A549 (cell line): ENCODE measurements at places on chromosomes 6 and 20. TPM values are rescaled to one million over a fixed set of nuclear protein-coding genes. Genes with fewer than 3 reads are reported as not detected.

Gene C20orf144
- 0.09 to 0.12 TPM (median 0.12 TPM) in 3 replicates for polyA plus RNA-seq

Gene HLA-F
- 3.1 to 4.5 TPM (median 3.3 TPM) in 3 replicates for polyA plus RNA-seq

Gene MLIP
- not detected in 3 replicates for polyA plus RNA-seq

Gene ZC3H12D
- 0.04 to 0.05 TPM (median 0.04 TPM) in 3 replicates for polyA plus RNA-seq

Gene SPINT4
- polyA plus RNA-seq = not detected in 3 replicates

Gene TMEM217
- polyA plus RNA-seq = 0.59 to 1.2 TPM (median 0.93 TPM) in 3 replicates

Gene CST7
- not detected in 3 replicates for polyA plus RNA-seq

Gene KIAA1755
- polyA plus RNA-seq = 0.13 to 0.25 TPM (median 0.21 TPM) in 3 replicates

Gene NEURL2
- 1.4 to 1.6 TPM (median 1.4 TPM) in 3 replicates for polyA plus RNA-seq

Gene SLC35F1
- 0.01 to 0.03 TPM in 2 of 3 replicates, not detected in the other for polyA plus RNA-seq

Gene DSP
- 12.9 to 15.2 TPM (median 14.1 TPM) in 3 replicates for polyA plus RNA-seq

Gene HDGFL1
- polyA plus RNA-seq = not detected in 3 replicates

Gene COL9A3
- polyA plus RNA-seq = 0.42 to 0.54 TPM (median 0.49 TPM) in 3 replicates

Gene BIRC7
- polyA plus RNA-seq = 3.2 to 4.9 TPM (median 4.9 TPM) in 3 replicates

Gene KCNQ2
- polyA plus RNA-seq = 0.15 to 0.38 TPM (median 0.36 TPM) in 3 replicates

Gene EDN3
- 0.08 to 0.13 TPM (median 0.08 TPM) in 3 replicates for polyA plus RNA-seq

Gene OOEP
- polyA plus RNA-seq = not detected in 3 replicates

Gene STAU1
- 59.6 to 64.0 TPM (median 60.8 TPM) in 3 replicates for polyA plus RNA-seq

Gene OR2B6
- 0.11 to 0.24 TPM (median 0.18 TPM) in 3 replicates for polyA plus RNA-seq

Gene TGM2
- polyA plus RNA-seq = 348 to 469 TPM (median 441 TPM) in 3 replicates

Gene FOXA2
- polyA plus RNA-seq = 16.7 to 20.7 TPM (median 20.3 TPM) in 3 replicates

Gene SIRPD
- polyA plus RNA-seq = not detected in 3 replicates

Gene CLIC5
- not detected in 3 replicates for polyA plus RNA-seq

Gene OXT
- polyA plus RNA-seq = not detected in 3 replicates

Gene SPATA2
- polyA plus RNA-seq = 4.7 to 5.1 TPM (median 4.7 TPM) in 3 replicates

Gene C6orf15
- not detected in 3 replicates for polyA plus RNA-seq

Gene GSTA2
- 0.10 TPM in 1 of 3 replicates, not detected in the others for polyA plus RNA-seq

Gene NRSN1
- polyA plus RNA-seq = not detected in 3 replicates

Gene CD93
- not detected in 3 replicates for polyA plus RNA-seq

Gene L3MBTL3
- 2.5 to 3.0 TPM (median 3.0 TPM) in 3 replicates for polyA plus RNA-seq

Gene SLC13A3
- 0.19 TPM in 1 of 3 replicates, not detected in the others for polyA plus RNA-seq

Gene GSTA1
- 0.09 TPM in 1 of 3 replicates, not detected in the others for polyA plus RNA-seq

Gene ANGPT4
- 0.03 to 0.04 TPM (median 0.03 TPM) in 3 replicates for polyA plus RNA-seq

Gene GABRR2
- 0.05 to 0.21 TPM (median 0.08 TPM) in 3 replicates for polyA plus RNA-seq

Gene TNF
- not detected in 3 replicates for polyA plus RNA-seq

Gene ATP6V1G2
- 0.57 to 0.75 TPM (median 0.64 TPM) in 3 replicates for polyA plus RNA-seq

Gene TBXT
- not detected in 3 replicates for polyA plus RNA-seq

Gene WFDC5
- not detected in 3 replicates for polyA plus RNA-seq

Gene RCAN2
- not detected in 3 replicates for polyA plus RNA-seq

Gene MCHR2
- not detected in 3 replicates for polyA plus RNA-seq

Gene MUC22
- not detected in 3 replicates for polyA plus RNA-seq

Gene ZSCAN31
- 3.0 to 3.6 TPM (median 3.1 TPM) in 3 replicates for polyA plus RNA-seq

Gene C6orf52
- 1.3 to 1.7 TPM (median 1.4 TPM) in 3 replicates for polyA plus RNA-seq

Gene AGER
- polyA plus RNA-seq = 1.4 to 2.4 TPM (median 2.1 TPM) in 3 replicates

Gene FAXC
- polyA plus RNA-seq = 5.1 to 5.8 TPM (median 5.2 TPM) in 3 replicates

Gene BMP5
- polyA plus RNA-seq = 0.03 to 0.04 TPM (median 0.04 TPM) in 3 replicates

Gene FAM184A
- 0.03 TPM in 1 of 3 replicates, not detected in the others for polyA plus RNA-seq

Gene HCK
- polyA plus RNA-seq = 0.07 TPM in 1 of 3 replicates, not detected in the others

Gene IL17A
- not detected in 3 replicates for polyA plus RNA-seq

Gene COX4I2
- not detected in 3 replicates for polyA plus RNA-seq

Gene SIRPB2
- not detected in 3 replicates for polyA plus RNA-seq

Gene NMBR
- polyA plus RNA-seq = not detected in 3 replicates

Gene MAS1
- not detected in 3 replicates for polyA plus RNA-seq

Gene RALGAPA2
- 3.2 to 4.0 TPM (median 3.7 TPM) in 3 replicates for polyA plus RNA-seq
